Stimulated activated CD8-positive, alpha-beta memory T cell treated with anti-CD3 and anti-CD28 coated beads, Interleukin-15, amount 100 ng/mL, for 4 hours (primary cell): ENCODE measurements at places on chromosomes 2 and 18.

GRCh38 chr2:222256250-222256649 is 42.5 kb downstream of the PAX3 start:
- DNase-seq, result no peak

GRCh38 chr2:227163485-227163997 is 464 bp downstream of the COL4A4 start:
- DNase-seq, result no peak

DNA sequence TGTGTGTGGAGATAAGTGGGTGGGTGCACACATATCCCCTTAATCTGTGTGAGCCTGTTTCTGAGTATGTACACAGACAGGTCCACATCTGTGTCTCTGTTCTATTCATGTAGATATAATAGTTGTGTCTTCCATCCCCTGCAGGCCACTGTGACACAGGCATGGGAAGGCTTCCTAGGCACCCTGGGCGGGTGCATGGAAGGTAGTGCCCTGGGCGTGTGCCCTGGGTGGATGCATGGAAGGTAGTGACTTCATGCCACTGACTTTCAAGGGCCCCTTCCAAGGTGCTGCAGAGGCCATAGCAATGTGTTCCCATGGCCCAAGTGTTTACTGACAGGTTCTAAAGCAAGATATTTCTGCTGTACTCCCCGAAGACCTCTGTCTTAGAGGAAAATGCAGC is 462.5 kb upstream of the HS6ST1 start:
- no peak for DNase-seq

DNA sequence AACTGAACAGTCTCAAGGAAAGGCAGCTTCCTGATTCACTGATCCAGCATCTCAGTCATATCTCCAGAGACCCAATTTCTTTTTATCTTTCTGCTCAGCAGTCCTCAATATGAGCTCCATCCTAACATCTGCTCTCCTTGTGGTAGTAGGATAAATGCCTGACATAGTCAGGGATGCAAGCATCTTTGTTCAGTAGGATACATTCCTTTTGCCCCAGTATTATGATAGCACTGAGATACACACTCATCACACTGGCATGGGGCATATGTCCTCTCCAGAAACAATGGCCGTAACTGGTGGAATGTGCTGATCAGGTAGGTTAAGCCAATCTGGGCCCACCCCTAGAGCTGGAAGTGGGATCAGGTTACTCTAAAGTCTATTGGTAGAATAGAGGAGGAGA is 207.2 kb downstream of the ETAA1 start:
- no peak for DNase-seq

DNA sequence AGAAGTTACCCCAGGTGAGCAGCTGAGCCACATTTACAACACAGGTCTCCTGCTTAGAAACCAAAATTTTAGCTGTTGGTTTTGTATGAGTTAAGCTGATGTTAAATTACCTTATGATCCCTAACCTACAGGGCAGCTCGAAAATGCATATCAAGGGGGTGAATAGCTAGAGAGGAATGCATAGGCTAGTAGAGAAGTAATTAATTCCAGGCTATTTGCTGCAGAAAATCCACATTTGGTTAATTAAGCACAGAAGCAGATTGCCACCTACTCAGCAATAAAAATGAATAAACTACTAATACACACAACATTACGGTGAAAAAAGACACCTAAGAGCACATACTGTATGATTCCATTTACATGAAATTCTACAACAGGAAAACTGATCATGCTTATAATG is 91.4 kb downstream of the OSBPL1A start:
- DNase-seq, result no peak

DNA sequence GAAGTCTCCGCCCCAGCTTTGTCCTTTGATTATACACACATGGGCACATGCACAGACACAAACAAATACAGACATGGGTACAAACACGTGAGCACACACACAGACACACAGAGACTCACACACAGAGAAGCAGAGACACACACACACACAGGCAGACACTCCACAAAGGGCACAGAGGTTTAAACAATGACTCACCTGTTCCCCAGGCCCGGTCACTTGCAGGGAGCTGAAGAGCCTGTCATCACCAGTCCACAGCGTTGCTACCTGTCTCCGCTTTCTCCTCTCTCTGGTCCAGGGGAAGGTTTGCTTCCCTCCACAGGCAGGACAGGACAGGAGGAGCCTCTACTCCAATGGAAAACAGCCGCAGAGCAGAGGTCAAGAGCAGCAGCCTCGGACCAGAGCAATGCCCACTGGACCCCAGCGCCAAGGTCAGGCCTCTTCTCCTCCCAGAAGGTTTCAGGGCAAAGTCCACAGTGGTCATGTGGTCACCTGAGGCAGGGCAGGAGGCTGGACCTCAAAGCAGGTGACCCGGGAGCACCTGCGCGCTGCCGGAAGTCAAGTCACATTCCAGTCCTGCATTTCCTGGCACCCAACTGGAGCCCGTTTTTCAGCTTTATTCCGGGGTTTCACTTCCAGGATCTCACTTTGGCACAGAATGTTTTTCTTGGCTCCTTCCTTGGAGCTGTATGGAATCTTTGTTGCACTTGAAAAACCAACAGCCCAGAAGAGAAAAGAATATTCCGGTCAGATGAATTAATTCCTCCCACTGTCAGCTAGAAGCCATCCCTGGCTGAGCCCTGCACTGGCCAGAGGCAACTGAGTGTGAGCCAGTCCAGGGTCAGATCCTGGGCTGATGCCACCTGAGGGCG is at the start of gene RAB17:
RAB17 (minus strand) TSS at position 463 of the 869 bp plus-strand sequence. CDS start 4,580 bp downstream, outside the sequence.
- DNase-seq, result no peak

- DNase-seq, result no peak
Measured at GRCh38 chr2:174972924-174973323, 32.3 kb downstream of the CHN1 start.

DNA sequence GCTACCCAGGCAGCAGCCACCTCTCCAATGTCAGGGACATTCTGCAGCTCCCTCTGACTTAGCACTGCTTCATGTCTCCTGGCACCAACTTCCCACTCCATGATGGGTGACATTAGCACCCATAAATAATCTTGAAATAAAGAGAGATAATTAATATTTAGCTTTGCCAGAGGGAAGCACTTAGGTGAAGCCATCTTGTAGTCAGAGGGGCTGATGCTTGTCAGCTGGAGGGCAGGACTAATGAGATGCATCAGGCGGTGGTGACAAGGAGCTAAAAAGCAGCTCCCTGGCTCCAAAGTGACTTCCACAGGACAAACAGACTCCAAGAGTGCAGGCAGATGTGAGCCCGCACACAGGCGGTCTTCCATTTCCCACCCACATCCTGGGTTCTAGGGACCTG is 153.0 kb upstream of the ID2 start:
- no peak for DNase-seq

- no peak for DNase-seq
Measured at GRCh38 chr2:178761759-178762371, 45.4 kb downstream of the TTN start.

DNA sequence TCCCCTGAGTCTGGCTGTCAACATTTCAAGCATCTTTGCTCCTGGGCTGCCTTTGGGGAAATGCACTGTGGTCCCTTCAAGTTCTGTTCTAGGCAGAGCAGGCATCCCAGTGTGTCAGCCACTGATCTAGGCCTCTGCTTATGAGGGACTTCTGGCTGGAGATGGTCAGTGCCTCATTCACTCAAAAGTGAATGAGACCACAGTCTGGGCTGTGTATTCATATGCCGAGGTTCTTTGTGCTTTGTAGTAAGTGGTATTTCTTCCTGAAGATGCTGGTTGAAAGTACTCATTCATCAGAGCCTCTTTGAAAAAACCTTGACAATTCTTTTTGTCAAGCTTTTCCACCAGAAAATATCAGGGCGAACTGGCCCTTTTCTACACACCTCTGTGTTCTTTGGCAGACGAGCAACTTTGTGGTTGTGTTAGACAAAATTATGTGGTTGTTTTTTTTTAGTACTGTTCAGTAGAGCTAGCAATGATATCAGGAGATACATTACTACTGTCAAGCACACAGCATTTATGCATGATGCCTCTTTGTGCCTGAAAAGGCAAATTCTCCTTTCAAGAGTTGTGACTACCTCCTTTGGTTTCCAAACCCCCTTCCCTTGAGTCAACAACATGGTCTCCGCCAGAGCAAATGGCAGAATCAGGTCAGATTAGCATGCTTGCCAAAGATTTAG is 510.9 kb upstream of the NRP2 start:
- DNase-seq, result no peak

DNA sequence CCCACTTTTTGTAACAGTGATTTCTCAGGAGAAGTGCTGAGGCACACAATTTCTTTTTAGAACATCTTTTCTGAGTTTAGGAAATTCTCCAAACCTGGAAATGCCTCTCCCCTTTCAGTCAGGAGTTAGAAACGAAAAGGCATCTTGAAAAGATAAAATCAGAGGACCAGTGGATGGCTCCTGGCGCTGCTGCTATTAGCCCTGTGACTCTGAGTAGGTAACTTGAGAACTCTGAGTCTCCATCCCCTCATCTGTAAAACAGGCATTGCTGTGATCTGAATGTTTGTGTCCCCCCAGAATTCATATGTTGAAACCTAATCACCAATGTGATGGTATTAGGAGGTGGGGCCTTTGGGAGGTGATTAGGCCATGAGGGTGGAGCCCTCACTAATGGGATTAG is 50.2 kb downstream of the EHD3 start:
- no peak for DNase-seq
